ENCODE measurements at places on chromosomes 7 and 10.
A peak's percentile ranks its signal among the peaks of the same experiment; 100 is the strongest.

DNA sequence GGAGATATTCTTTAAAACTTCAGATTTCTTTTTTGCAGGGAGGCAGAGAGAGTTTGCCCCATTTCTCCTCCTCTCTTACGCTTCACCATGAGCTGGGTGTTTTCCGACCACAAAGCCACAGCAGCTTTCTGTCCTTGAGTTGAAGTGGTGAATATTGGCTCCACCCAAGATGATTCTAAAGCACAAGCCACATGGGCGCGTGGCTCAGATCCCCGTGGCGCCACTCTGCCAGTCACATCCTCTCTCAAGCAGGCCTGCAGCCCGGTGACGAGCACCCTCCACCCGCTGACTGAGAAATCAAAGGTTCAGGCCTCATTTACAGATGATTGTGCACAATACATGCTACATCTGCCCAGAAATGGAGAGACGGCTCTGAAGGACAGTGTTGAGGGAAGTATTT, 27.6 kb upstream of the RNF32 start:
- DNase-seq = peak; percentile 50

DNA sequence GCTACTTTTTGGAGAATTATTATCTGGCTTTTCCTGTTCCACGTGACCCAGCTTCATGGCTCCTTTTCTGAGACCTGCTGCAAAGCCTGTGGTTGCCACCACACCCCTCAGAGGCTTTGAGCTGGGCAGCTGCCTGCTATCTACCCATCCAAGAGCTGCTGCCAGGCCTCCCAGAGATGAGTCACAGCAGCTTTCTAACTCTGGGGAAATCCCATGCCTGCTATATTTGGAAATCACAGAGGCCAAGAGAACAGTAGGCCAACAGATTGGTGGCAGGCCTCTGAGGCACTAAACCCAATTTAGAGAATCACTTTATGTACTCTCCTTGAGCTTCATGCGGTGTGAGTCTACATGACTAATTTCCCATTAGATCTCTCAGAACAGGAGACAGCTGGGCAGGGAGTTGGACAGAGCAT, 35.2 kb downstream of the SGCE start:
- peak; percentile 3 for DNase-seq

DNA sequence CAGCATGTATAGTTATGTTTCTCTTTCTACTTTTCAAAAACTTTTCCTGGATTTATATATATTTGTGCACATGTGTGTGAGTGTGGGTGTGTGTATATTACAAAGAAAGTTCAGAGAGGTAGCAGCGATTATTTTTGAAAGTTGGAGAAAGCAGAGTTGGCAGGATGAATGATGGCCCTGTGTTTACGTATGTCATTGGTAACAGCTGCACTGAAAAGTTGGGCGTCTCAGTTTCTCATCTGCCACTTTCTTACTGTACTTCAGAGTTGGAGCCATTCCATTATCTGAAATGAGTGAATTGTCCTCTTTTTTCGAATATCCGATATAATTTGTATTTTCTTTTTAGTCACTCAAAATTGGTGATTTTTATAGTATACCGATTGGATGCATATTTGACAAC, 172.2 kb downstream of the CDK14 start:
- DNase-seq = no peak

- DNase-seq = no peak
Measured at GRCh38 chr10:12177642-12178041, 18.0 kb downstream of the NUDT5 start.

DNA sequence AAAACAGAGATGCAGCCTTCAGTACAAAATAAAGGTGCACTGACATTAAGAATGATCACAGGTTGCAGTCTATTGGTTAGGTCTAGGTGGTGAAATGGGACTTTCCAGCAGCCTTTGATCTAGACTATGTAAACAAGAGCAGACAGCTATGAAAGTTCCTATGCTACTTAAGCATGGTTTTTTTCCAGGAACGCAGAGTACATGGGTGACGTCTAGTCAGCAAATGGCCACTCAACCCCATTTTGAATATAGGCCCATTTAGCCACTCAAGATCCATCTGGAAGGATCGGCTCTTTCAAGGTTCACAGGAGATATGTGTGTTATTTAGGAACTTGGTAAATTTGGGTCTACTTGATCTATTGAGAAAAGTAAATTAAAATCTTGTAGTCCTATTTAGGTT, 1424.6 kb upstream of the LRRTM3 start:
- no peak for DNase-seq

- no peak for DNase-seq
Measured at GRCh38 chr7:101240226-101241014, 2.8 kb upstream of the CLDN15 start.

DNA sequence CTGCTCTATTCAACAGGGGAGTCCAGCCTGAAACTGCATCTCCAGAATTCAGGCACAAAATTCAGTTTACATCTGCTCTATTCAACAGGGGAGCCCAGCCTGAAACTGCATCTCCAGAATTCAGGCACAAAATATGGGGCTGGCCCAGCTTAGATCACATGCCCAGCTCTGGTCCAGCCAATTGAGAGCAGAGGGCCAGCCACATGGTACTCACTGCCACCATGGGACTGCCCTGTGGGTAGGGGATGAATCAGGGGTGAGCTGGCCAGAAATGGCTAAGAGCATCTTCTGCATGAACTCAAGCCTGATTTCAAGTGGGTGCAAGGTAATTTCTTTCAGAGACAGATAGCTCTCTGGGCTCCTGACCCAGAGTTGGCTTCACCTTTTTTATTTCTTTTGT, 156.6 kb upstream of the LYZL2 start:
- DNase-seq = no peak

DNA sequence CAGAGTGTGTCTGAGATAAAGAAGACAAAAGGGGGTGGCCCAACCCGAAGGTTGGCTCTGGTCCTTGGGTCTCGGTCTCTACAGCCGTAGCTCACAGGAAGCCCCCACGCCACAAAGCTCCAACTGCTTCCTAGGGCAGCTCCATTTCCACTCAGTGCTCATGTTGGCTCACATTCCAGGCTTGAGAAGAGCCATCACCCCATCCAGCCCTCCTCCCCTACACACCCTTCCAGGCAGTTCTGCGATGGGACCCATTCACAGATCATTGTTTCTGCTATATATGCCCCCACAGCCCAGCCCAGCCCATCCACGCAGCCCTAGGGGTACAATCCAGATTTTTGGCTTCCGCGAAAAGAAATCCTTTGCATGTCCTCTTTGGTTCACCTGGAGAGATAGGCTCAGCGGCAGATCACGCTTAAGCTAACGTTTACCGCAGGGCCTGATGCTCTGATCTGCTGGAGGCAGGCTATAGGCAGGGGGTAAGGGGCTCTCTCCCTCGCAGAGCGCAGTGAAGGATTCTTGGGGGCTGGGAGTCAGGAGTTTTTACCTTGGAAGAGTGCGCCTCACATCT, 6.2 kb upstream of the HOXA11 start:
- no peak for DNase-seq

DNA sequence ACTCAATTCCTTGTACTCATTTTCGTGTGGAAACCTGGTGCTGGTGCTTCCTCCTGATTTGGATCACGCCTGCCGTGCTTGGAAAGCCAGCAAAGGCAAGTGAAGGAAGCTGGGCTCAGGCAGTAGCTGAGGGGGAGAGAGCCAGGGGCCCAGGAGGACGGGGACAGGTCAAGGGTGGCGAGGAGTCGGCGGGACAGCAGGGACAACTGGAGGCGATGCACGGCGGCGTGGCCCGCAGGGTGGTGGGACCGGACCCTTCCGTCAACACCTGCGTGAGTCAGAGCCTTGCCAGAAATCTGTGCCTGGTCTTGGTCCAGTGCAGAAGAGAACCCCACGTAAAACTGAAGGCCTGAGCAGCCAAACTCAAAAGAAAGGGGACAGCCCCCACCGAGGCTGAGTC, 309.7 kb upstream of the SHH start:
- DNase-seq = no peak

- no peak for DNase-seq
Measured at GRCh38 chr7:123401295-123401694, 133.1 kb downstream of the IQUB start.

DNA sequence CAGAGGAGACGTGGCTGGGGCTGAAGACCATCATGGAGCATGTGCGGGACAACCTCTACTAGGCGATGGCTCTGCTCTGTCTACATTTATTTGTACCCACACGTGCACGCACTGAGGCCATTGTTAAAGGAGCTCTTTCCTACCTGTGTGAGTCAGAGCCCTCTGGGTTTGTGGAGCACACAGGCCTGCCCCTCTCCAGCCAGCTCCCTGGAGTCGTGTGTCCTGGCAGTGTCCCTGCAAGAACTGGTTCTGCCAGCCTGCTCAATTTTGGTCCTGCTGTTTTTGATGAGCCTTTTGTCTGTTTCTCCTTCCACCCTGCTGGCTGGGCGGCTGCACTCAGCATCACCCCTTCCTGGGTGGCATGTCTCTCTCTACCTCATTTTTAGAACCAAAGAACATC, 22.0 kb upstream of the CPA5 start:
- no peak for DNase-seq

DNA sequence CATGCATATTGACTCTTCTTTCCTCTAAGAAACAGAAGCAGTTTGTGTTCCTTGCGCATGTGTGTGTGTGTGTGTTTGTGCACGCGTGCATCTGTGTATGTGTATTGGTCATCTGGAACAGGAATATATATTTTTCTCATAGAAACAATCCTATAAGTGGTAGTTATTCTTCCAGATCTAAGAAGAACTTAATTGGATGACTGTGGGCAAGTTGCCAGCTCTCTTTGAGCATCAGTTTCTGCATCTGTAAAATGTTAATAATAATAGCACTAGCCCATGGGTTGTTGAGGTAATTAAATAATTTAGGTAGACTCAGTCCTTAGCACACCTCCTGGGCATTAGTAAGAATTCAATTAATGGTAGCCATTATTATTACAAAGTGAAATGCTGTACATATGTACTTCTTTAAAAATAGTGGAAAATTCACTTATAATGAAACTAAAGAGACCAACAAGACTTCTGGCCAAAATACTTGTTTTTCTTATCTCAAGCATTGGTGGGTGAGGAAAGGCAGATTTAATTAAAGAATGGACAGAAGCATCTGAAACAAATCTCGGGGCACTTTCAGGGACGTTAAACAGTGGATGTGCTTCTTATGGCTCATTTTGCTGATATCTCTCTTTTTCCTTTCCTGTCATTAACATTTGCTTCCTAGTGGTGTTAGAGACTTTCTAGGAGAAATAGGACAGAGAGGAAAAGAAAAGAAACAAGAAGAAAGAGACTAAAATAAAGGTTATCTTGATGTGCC, 124.9 kb upstream of the HABP2 start:
- no peak for DNase-seq

DNA sequence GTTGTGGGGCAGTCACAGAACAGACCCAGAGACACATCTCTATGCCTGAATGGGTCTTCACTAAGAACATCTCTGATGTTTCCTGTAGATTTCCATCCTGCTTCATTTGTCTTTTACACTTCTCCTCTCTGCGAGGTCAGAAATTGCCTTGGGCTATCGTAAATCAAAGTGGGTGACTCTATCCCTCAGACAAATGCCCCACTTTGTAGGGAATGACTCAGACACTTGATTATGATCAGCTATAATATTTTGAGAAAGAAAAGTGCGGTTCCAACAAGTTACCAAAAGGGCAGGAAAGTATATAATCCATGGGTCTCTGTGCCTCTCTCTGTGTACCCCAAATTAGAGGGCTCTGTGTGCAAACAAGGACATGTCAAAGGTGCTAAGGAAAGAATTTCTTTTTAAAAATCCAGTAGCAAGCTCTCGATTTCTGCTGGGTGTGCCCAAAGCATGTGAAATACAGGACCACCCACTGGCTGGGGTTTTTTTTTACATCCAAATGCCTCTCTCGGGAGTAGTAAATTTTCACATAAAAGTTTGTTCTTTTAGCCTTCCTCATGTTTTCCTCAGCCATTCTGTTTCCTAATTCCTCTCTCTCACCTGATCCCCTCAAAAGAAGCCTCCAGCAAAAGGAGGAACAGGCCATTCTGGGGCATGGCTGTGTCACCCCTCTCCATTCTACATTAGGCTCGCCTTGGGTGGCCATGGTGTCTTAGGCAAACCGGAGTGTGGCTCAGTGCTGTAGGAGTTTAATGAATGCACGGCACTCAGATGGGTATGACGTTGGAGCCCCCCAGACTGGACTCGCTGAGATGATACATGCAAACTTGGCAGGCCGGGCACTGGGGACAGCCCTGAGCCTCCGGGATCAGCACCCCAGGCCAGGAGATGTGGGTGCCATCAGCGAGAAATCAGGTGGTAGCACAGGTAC, 6.3 kb upstream of the OPN4 start:
- no peak for DNase-seq

DNA sequence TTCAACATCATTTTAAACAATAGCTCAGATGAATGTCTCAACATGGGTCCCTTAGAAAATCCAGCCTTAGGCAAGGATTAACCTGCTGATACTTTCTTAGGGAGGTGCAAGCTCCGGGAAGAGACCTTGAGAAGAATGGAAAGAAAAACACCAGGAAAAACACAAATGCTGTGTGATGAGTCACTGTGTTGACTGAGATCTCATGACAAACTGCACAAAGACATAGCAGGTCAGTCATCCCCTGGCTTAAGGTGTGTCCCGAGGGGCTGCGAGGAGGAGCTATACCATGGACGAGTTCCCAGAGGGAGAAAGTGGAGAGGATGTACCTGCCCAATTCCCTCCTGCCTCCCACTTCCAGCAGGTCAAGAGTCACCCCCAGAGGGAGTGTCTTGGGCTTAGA, 98.0 kb downstream of the TEX36 start:
- no peak for DNase-seq

DNA sequence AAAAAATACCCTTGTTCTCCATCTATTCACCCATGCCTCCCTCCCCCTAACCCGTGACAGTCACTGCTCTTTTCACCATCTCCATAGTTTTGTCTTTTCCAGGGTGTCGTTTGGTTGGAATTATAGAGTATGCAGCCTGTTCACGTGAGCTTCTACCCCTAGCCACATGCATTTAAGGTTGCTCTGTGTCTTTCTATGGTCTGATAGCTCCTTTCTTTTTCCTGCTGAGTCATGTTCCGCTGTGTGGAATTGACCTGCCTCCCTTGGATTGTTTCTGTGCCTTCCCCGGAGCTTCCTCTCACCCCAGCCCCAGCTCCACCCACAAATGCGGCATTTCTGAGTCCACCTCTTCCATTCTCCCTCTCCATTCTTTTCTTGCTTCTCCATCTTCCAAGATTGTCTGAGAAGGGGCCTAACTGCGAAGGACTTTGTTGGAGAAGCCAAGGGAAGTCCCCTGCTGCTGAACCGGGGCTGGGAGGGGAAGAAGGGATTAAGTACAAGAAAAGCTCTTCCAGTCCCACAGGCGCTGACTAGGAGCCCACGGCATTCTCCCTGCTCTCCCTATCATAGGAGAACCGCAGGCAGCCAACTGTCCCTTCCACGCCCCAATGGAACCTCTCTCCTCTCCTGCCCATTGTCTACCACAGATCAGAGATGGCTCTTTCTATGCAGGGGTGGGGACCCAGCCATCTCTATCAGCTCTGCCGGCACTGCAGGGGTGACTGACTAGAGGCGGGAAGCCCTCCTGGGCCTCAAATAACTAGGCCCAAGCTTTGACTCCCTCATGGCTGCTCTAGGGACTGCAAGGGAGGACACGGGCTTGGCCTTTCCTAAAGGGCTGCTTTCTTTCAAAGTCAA, 87.5 kb upstream of the ANLN start:
- no peak for DNase-seq

DNA sequence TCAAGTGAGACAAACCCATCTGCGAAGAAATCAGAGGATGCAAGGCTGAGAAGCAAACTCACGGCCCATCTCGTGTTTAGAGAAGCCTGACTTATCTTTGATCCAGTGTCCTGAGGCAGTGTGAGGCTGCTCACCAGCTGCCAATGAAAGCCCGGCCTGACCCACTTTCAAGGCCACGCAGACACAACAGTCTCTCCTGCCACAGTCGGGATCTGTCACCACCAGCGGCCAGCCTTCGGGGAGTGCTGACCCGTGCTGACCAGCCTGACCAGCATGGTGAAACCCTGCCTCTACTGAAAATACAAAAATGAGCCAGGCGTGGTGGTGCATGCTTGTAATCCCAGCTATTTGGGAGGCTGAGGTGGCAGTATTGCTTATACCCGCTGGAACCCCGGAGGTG, 7.4 kb upstream of the DNAJB6 start:
- no peak for DNase-seq
